Effector CD8-positive, alpha-beta T cell (primary cell): ENCODE measurements at places on chromosomes 11 and 22.
A peak's percentile ranks its signal among the peaks of the same experiment; 100 is the strongest.

DNA sequence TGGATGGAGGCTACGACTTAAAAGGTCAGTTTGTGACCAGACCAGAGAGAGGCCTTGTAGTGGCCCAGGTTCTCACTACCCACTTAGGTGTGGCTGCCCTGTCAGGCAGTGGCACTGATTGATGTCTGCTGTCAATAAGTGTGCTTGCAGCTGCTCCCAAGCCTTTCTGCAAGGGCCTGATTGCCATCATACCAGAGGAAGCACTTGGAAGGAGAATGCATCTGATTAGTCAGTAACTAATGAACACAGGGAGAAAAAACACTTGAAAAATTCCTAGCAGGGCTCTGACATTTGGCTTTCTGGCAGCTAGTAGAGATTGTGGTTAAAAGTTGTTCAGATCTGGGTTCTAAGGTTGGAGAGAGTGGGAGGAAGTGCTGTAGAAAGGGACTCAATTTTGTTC, 107.5 kb downstream of the NAV2 start:
- DNase-seq = no peak

DNA sequence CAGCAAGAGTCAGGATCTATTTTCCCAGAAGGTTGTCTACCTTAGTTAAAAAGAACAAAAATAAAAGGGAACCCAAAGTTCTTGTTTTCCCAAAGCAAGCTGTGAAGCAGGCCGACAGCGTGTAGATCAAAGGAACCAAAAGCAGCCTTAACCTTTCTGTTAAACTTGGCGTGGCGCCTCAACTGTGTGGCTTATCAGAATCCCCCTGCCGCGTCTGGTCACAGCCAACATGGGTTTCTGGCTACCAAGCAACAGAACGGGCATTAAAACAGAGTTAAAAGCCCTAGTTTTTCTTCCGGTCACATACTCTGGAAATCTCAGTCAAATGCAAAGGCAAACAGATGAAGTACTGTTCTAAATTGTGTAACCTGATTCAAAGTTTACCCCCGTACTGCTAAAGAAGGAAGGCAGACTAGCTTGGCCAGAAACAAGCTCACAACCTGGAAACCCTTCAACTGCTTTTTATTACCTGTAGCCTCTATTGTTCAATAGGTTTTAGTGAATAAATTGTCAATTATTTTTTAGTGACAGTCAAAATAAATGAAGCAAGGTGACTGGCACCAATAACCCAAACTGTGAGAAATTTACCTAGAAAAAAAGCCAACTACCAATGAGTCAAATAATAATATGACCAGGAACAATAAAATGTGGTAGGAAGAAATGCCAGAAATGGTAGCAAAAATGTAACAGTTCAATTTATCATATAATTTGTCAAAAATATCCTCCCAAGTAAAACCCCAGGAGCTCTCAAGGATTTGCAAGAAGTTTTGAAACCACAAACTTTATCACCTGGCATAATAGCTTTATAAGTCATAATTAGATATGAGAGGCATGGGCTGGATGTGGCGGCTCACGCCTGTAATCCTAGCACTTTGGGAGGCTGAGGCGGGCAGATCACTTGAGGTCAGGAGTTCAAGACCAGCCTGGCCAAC, 21.4 kb downstream of the CHKA start:
- DNase-seq = peak; percentile 27

GRCh38 chr11:123328281-123328867, 101.7 kb upstream of the GRAMD1B start:
- DNase-seq = no peak

- DNase-seq = no peak
Measured at GRCh38 chr11:97751952-97752351, 1268.8 kb upstream of the CNTN5 start.

DNA sequence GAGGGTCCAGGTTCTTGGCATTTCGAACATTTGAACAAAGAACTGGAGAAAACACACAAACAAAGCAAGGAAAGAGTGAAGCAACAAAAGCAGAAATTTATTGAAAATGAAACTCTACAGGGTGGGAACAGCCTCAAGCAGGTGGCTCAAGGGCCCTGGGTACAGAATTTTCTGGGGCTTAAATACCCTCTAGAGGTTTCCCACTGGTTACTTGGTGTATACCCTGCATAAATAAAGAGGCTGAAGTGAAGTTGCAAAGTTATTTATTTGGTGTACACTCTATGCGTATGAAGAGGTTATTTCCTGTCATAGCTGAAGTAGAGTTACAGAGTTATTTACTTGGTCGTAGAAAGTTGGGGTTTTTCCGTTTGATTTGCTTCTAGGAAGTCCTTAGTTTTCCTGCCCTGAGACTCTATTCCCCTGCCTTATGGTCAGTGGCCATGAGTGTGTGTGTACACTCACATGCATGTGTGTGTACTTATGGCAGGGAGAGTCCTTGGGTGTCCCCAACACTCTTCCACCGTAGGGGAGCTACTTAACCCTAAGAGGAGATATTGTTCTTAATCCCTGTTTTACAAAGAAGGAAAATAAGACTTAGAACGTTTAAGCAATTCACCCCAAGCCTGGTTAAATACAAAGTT, 5.6 kb upstream of the SMCO4 start:
- DNase-seq = no peak

DNA sequence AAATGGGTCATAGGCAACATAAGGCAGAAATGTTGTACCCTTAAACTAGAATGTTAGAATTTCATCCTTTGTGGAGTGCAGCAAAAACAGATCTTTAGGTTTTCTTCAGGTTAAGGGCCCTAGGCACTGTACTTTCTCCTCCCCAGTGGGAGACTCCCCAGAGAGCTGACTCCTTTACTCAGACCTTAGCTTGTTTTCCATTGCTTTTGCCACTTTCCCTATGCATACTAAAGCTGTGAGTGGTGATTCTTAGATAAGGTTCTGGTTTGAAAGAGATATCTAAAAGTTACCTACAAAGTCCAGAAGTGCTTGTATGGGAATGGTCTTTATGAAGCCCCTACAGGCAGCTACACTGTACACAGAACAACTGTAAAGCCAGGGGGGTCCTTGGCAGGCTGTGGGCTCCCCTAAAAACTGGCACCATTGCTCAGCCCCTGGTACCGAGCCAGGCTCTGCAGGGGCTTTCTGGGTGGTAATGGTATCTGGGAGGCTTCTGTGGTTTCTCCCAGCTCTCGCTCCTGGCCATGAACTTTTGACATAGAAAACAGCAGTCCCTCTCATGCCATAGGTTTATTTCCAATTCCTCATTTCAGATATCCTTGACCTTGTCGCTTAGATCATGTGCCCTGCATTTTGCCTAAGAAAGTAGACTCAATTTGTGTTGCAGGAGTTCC, 23.2 kb downstream of the AMOTL1 start:
- no peak for DNase-seq
